ENCODE measurements at places on chromosomes 5 and 9. TPM values are rescaled to one million over a fixed set of nuclear protein-coding genes. Genes with fewer than 3 reads are reported as not detected.

DNA sequence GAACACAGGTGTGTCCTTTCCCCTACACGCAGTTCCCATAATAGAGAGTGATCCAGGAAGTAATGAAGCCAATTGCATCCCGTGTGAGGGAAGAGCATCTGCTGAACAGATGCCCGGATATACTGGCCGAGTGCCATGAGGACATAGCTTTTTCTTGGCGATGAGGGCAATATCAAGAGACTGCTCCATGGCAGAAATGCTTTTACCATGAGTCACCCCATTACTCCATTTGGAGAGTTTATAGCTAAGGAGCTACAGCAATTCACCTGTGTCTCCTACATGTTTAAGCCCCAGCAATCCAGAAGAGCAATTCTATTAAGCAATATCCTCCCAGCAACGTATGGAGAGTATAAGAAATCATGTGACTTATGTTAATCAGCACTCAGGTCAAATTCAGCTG lies 222.0 kb upstream of the KLF4 start:
- no peaks in the 10 kb centered on the region for H3K4me1 ChIP-seq
- DNase-seq = no peak
- no peaks in the 10 kb centered on the region for H3K36me3 ChIP-seq
- no peak overlapping the region for H3K27ac ChIP-seq
- no peak overlapping the region for H3K4me3 ChIP-seq
- H3K27me3 ChIP-seq = peaks cover 6% of the 10 kb centered on the region

- H3K4me3 ChIP-seq = no peak overlapping the region
- peaks cover 28% of the 10 kb centered on the region for H3K4me1 ChIP-seq
- DNase-seq = no peak
Measured at GRCh38 chr9:78014776-78015175, 16.8 kb downstream of the GNAQ start.

- no peak overlapping the region for H3K27ac ChIP-seq
- peaks cover 5% of the 10 kb centered on the region for H3K36me3 ChIP-seq
- peaks cover 23% of the 10 kb centered on the region for H3K4me1 ChIP-seq
Measured at GRCh38 chr9:94945197-94946144, 219.0 kb downstream of the AOPEP start.

GRCh38 chr5:72452515-72453245 lies 54.5 kb downstream of the ZNF366 start:
- H3K36me3 ChIP-seq = no peaks in the 10 kb centered on the region
- no peak overlapping the region for H3K4me3 ChIP-seq
- H3K27me3 ChIP-seq = no peaks in the 10 kb centered on the region
- H3K4me1 ChIP-seq = no peaks in the 10 kb centered on the region

DNA sequence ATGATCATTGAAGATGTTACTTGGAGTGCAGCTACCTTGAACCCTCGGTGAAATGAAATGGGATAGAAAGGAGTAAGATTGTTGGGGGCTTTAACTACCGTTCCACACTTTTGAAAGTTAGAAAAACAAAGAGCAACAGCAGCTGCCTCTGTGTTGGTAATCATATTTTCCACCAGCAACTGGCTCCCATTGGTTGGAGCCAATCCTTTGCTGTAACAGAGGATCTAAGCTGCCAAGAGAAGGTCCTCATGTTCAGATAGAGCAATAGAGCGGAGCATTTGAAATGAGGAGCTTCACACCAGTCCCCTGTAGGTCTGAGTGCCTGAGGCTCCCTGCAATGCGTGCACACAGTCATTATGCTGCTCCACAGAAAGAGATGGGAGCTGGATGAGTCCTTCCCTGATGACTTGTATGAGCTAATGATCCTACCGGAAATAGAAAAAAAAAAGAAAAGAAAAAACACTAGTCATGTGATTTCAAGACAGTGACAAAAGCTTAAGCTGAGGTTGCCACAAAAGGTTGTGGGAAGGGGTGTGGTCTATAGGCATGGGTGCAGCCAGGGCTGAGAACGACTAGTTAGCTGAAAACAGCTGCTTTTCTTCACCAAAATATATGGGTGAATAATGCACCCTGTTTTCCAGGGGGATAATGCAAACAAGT lies 300.7 kb downstream of the MLLT3 start:
- H3K27me3 ChIP-seq = peaks cover 3% of the 10 kb centered on the region
- no peak for DNase-seq
- peaks cover 23% of the 10 kb centered on the region for H3K4me1 ChIP-seq
- no peak overlapping the region for H3K4me3 ChIP-seq
- H3K36me3 ChIP-seq = no peaks in the 10 kb centered on the region

GRCh38 chr5:137412136-137412535 lies 87.0 kb downstream of the SPOCK1 start:
- H3K27ac ChIP-seq = no peak overlapping the region
- H3K4me3 ChIP-seq = no peak overlapping the region
- H3K27me3 ChIP-seq = peaks cover 2% of the 10 kb centered on the region
- no peaks in the 10 kb centered on the region for H3K4me1 ChIP-seq
- no peak for DNase-seq

Gene SPINK6
- polyA plus RNA-seq = not detected

All from immature natural killer cell (primary cell).